NCI-H526 (cell line): ENCODE measurements at places on chromosomes 3 and 15.

DNA sequence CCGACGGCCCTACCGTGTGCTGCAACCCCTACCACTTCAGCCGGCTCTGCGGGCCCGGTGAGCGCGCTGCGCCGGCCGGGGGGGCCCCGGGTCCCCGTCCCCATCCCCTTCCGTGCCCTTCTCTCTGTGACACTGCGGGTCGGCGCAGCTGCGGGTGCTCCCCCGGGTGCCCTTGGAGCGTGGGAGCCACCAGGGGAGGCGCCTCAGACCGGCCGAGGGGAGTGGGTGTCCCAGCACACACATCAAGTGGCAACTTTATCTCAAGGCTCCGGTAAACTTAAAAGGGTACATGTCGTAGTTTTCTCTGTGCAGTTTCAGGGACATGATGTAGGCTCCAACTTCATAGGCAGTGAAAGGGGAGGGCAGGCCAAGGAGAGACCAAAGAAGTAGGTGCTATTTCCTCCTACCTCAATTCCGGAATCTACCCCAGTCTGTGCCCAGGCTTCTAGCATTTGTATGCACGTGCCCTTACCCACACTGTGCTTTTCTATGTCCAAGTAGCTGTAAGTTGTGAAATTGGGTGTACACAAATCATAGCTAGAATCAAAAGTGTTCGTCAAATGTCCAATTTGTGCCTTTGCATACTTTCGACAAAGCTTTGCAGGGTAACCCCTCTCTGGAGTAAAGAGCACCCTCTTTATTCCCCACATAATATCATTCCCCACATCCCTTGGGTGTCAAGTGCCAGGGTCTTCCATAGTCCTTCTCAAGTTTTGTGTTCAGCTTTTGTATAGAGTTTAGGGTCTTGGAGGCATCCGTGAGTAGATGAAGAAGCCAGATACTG, 2.2 kb downstream of the SMAD6 start:
- DNase-seq = no peak

- DNase-seq = no peak
These were observed 42.4 kb downstream of the RAB6B start for GRCh38 chr3:133853063-133853924.

- DNase-seq = no peak
These were observed 113.6 kb downstream of the LRTM1 start for GRCh38 chr3:54814224-54814623.

GRCh38 chr3:54888873-54889272, 39.0 kb downstream of the LRTM1 start:
- DNase-seq = no peak

DNA sequence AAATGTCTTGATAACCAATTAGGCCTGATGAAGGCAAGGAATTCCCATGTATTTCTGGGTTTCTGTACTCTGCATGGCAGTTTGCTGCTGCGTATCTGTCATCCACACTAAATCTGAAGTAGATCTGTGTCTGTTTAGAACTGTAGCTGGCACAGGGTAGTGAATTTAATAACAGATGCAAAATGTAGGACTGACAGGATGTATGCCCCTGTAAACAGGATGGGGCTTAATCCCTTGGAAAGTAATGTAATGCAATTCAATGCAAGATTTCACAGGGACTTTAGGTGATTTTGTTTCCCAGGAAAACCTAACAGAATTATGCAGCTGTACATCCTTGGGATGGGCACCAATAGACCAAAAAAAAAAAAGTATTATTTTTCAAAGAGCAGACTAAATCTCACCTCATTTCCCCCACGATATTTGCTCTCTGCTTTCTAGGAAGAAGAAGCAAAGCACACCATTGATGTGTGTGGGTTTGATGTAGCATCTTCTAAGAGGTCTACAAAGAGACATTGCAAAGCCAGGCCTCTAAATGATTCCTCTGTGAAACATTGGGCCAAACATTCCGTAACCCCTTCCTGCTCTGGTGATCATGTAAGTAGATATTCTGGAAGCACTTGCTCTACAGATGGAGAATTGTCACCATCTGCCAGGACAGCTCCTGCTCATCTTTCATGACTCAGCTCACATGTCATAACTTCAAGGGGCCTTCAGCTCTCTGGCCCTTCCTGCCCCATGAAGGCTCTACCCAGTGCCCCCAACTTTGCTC, 464.3 kb upstream of the RGMA start:
- no peak for DNase-seq
